Heart right ventricle (tissue), 16 donors: ENCODE measurements at places on chromosomes 12 and 14. TPM values are rescaled to one million over a fixed set of nuclear protein-coding genes. Genes with fewer than 3 reads are reported as not detected.

DNA sequence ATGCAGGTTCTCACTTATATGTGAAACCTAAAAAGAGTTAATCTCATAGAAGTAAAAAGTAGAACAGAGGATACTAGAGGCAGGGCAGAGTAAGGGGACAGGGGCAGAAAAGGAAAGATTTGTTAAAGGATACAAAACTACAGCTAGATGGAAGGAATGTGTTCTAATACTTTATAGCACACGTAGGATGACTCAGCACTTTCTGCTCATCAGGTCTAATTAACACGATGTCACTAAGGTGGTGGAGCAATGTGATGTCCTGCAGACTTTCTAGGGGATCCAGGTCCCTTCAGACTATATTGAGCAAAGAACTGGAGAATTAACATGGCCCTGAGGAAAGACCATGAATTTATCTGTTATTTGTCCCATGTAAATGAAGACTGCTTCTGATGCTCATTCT lies 80.8 kb upstream of the CMKLR1 start:
- DNase-seq: no peak
- H3K27me3 ChIP-seq: peaks cover 2% of the 10 kb centered on the region
- H3K27ac ChIP-seq: no peak overlapping the region
- no peaks in the 10 kb centered on the region for H3K4me1 ChIP-seq
- no peaks in the 10 kb centered on the region for H3K36me3 ChIP-seq
- H3K4me3 ChIP-seq: no peak overlapping the region

DNA sequence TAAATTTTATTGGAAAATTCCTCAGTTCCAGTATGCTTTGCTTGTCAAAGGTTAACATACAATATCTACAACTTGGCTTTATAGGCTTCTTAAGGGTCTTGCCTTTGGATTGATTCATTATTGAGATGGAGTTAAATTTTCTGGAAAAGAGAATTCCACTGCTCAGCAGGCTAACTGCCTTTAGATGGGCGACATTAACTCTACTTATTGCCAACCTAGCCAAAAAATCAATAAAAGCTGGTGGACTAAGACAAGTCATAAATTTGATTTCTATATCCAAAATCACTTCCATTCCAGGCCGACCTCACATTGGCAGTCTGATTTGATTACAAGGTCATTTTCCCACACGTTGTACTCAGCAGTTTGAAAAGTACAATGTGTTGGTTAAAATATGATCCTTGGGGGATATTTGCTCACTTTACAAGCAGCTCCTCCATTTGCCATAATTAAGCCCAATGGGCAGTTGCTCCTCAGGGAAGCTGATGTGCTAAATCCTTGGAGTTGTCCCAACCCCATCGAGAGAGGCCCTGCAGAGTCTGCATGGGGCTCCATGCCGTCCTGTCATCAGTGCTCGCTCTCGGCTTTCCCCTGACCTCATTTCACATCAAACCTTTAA lies 36.1 kb upstream of the CRY1 start:
- DNase-seq: no peak
- H3K36me3 ChIP-seq: no peaks in the 10 kb centered on the region
- H3K27ac ChIP-seq: no peak overlapping the region
- H3K4me3 ChIP-seq: no peak overlapping the region

DNA sequence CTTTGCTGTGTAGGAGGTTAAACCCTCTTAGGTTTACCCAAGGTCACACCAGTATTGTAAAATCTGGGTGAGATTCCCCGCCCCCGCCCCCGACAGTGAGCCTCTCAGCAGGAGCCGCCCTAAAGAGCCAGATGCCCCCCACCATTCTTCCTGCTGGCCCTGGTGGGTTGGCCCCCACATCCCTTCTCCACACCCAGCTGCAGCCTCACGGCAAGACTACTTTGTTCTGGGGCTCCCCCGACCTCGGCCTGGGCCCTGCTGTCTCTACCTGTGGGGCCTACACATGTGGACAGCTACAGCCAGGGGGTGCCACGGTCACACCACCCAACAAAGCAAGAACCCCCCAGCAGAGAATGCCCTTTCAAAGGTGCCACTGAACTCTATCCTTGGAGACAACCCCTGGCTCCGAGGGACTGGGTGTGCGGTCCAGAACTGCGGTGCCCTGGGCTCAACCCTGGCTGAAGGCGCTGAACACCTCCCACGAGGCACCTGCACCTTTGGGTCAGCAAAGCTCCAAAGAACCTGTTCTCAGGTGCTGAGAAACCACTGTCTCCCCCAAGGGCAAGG lies 82.4 kb downstream of the WDR20 start:
- no peaks in the 10 kb centered on the region for H3K27me3 ChIP-seq
- H3K27ac ChIP-seq: no peak overlapping the region
- peaks cover 36% of the 10 kb centered on the region for H3K36me3 ChIP-seq
- peaks cover 32% of the 10 kb centered on the region for H3K4me1 ChIP-seq
- DNase-seq: no peak

- no peaks in the 10 kb centered on the region for H3K36me3 ChIP-seq
- H3K27me3 ChIP-seq: no peaks in the 10 kb centered on the region
- no peak overlapping the region for H3K4me3 ChIP-seq
- no peak for DNase-seq
- no peak overlapping the region for H3K27ac ChIP-seq
Measured at GRCh38 chr14:85016496-85016895, 513.4 kb upstream of the FLRT2 start.

DNA sequence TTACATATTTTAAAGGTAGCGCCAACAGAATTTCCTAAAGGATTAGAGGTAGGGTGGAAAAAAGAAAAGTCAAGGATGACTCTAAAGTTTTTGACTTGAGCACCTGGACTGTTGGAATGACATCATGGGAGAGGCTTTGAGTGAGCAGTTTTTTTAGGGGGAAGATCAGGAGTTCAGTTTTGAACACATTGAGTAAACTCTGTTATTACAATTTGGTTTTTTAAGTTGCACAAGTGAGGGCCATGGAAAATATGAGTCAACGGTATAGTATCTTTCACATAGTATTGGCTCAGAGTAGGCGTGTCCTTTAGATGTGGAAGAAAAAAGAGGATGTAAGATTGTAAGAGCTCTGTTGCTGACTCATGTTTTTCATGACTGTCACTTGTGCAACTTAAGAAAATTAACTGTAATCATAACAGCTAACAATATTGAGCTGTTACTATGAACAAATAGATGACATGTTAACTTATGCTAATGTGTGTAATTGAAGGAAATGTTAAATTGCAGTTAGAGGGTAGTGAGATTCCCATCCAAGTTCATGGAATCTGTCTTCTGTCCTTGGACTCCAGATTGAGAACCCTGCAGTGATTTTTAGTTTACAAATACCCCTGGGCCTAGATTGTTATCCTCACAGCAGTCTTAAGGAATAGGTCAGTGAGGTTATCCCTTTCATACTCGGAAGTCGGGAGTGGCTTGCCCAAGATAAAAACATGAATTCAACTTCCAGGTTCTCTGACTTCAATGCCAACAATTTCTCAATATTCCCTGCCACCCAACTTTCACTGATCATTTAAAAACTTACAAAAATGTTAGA lies 48.2 kb upstream of the ATP2B1 start:
- peak; percentile 9 for DNase-seq
- H3K36me3 ChIP-seq: no peaks in the 10 kb centered on the region
- H3K27me3 ChIP-seq: no peaks in the 10 kb centered on the region
- H3K27ac ChIP-seq: no peak overlapping the region
- H3K4me1 ChIP-seq: no peaks in the 10 kb centered on the region
- H3K4me3 ChIP-seq: no peak overlapping the region

- no peak overlapping the region for H3K4me3 ChIP-seq
- H3K36me3 ChIP-seq: no peaks in the 10 kb centered on the region
- peaks cover 19% of the 10 kb centered on the region for H3K4me1 ChIP-seq
- DNase-seq: no peak
- no peaks in the 10 kb centered on the region for H3K27me3 ChIP-seq
Measured at GRCh38 chr14:32597771-32598170, 268.7 kb downstream of the AKAP6 start.

- H3K4me3 ChIP-seq: no peak overlapping the region
- H3K4me1 ChIP-seq: peaks cover 4% of the 10 kb centered on the region
- no peak overlapping the region for H3K27ac ChIP-seq
- no peak for DNase-seq
- no peaks in the 10 kb centered on the region for H3K27me3 ChIP-seq
- H3K36me3 ChIP-seq: no peaks in the 10 kb centered on the region
Measured at GRCh38 chr12:116990971-116991966, 80.5 kb downstream of the FBXW8 start.

DNA sequence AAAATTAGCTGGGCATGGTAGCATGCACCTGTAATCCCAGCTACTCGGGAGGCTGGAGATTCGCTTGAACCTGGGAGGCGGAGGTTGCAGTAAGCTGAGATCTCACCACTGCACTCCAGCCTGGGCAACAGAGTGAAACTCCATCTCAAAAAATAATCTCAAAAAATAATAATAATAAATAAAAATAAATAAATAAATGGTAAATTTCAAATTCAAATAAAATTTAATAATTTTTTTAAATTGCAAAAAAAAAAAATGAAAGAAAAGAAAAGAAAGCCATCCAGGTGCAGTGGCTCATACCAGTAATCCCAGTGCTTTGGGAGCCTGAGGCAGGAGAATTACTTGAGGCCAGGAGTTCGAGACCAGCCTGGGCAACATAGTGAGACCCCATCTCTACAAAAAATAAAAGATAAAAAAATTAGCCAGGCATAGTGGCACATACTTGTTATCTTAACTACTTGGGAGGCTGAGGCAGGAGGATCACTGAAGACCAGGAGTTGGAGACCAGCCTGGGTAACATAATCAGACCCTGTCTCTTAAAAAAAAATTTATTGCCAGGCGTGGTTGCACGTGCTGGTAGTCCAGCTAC lies 36.4 kb downstream of the ALDH2 start:
- H3K4me3 ChIP-seq: no peak overlapping the region
- H3K4me1 ChIP-seq: peaks cover 3% of the 10 kb centered on the region
- no peak for DNase-seq
- H3K27me3 ChIP-seq: no peaks in the 10 kb centered on the region
- H3K27ac ChIP-seq: no peak overlapping the region

DNA sequence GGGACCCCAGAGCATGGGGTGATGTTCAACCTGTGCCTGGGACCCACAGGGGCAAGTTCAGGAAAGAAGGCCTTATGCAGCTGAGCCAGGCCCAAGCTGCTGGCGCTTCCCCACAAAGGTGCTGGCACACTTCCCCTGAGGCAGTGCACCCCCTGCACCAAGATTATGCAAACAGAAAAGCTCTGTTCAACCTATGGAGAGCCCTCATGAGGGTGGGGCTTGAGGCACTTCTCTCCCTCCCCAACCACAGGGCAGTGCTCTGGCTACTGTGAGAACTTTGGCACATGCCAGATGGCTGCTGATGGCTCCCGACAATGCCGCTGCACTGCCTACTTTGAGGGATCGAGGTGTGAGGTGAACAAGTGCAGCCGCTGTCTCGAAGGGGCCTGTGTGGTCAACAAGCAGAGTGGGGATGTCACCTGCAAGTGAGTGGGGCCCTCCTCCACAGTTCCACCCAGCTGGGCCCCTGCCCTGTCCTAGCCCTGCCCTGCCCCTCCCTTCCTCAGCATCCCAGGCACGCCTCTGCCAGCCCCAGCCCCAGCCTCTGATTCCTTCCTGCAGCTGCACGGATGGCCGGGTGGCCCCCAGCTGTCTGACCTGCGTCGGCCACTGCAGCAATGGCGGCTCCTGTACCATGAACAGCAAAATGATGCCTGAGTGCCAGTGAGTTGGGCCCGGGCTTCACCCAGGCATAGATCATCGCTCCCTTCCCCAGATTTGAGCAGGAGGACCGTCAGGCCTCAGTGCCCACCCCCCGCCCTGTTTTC lies 5.5 kb upstream of the NXPH4 start:
- no peak overlapping the region for H3K27ac ChIP-seq
- peaks cover 56% of the 10 kb centered on the region for H3K4me1 ChIP-seq
- H3K36me3 ChIP-seq: no peaks in the 10 kb centered on the region
- peaks cover 12% of the 10 kb centered on the region for H3K27me3 ChIP-seq

DNA sequence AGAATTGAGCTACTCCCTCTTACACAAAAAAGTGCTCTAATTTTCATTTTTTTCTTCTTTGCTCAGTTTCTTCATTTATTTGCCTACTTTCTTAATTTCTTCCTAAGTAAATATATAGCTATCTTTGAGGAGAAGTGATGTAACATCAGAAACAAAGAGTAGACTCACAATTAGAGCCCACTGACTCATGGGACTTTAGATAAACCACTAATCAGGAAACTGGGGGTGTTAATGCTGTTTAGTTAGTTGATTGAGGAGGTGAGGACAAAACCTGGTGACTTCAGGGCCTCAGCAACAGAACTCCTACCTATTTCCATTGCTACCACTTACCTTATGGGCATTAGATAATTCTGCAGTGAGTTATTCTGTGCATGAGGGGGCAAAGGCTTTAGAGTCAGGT lies 151.7 kb downstream of the MON2 start:
- H3K27ac ChIP-seq: no peak overlapping the region
- H3K36me3 ChIP-seq: no peaks in the 10 kb centered on the region
- no peaks in the 10 kb centered on the region for H3K4me1 ChIP-seq
- no peaks in the 10 kb centered on the region for H3K27me3 ChIP-seq

- H3K4me3 ChIP-seq: peak overlapping the region; percentile 62
- no peaks in the 10 kb centered on the region for H3K27me3 ChIP-seq
- no peaks in the 10 kb centered on the region for H3K36me3 ChIP-seq
- peak overlapping the region; percentile 82 for H3K27ac ChIP-seq
Measured at GRCh38 chr12:30822385-30823155, 67.8 kb upstream of the CAPRIN2 start.

DNA sequence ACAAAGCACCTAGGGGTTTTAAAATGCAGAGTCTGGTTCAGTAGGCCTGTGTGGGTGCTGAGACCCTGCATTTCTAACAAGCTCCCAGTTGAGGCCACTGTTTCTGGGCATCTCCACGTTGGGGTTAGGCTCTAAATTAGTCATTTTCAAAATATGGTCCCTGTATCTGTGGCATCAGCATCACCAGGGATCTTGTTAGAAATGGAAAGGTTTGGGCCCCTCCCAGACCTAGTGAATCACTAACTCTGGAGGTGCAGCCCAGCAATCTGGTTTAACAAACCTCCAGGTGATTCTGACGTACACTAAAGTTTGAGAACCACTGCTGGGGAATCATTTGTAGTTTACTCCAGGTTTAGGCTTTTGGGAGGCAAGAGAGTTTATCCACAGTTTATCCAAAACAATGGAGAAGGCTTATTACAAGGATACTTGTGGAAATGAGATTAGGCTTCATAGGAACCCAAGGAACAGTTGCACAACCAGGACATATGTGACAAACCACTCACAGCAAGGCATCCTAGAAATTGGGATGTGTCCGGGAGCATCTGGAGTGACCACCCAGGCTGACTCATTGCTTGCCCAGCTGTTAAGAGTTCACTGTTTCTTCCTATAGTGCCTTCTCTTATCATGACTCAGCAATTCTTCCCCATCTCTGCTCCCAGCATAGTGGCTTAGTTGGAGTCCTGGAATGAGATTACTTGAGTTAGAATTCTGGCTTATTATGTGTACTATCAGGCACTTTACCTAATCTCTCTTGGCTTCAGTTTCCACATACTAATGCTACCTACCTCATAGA lies 71.6 kb upstream of the STXBP6 start:
- no peak overlapping the region for H3K4me3 ChIP-seq
- no peak overlapping the region for H3K27ac ChIP-seq
- H3K36me3 ChIP-seq: no peaks in the 10 kb centered on the region

GRCh38 chr14:105220699-105221597 lies 27.4 kb upstream of the BTBD6 start:
- DNase-seq: peak; percentile 56
- H3K27me3 ChIP-seq: no peaks in the 10 kb centered on the region
- H3K36me3 ChIP-seq: peaks cover 95% of the 10 kb centered on the region
- H3K4me1 ChIP-seq: peaks cover 16% of the 10 kb centered on the region
- no peak overlapping the region for H3K4me3 ChIP-seq

The VWF gene
- 172 TPM for total RNA-seq

The FSCB gene
- total RNA-seq: not detected

The TMEM121 gene
- total RNA-seq: 1.8 TPM

The PGF gene
- 4.4 TPM for total RNA-seq

The ASCL1 gene
- total RNA-seq: not detected

The TSHR gene
- total RNA-seq: not detected
